ENCODE measurements at places on chromosomes 13 and 19. TPM values are rescaled to one million over a fixed set of nuclear protein-coding genes. Genes with fewer than 3 reads are reported as not detected.

The OR7D2 gene
- total RNA-seq: not detected

The IL17D gene
- total RNA-seq: 0.15 TPM

The ZNF99 gene
- total RNA-seq: not detected

GRCh38 chr19:30640252-30640965 is 268.2 kb downstream of the ZNF536 start:
- no peak for DNase-seq

GRCh38 chr19:28334419-28334818 is 878.5 kb downstream of the UQCRFS1 start:
- no peak for DNase-seq

- peak; percentile 62 for DNase-seq
These were observed 25.8 kb downstream of the LACC1 start for GRCh38 chr13:43905435-43906031.

- no peak for DNase-seq
These were observed 1581.9 kb downstream of the EFNB2 start for GRCh38 chr13:104953588-104953987.

DNA sequence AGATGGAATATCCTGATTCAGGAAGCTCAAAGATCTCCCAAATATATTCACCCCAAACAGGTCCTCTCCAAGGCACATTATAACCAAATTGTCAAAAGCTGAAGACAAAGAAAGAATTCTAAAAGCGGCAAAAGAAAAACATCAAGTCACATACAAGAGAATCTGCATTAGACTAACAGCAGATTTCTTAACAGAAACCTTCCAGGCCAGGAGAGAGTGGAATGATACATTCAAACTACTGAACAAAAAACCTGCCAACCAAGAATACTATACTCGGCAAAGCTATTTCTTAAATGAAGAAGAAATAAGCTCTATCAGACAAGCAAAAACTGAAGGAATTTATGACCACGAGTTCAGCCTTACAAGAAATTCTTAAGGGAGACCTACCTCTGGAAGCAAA is 120.6 kb upstream of the WASF3 start:
- DNase-seq: no peak

- DNase-seq: peak; percentile 74
These were observed 11.0 kb downstream of the ZNF552 start for GRCh38 chr19:57803594-57804325.

DNA sequence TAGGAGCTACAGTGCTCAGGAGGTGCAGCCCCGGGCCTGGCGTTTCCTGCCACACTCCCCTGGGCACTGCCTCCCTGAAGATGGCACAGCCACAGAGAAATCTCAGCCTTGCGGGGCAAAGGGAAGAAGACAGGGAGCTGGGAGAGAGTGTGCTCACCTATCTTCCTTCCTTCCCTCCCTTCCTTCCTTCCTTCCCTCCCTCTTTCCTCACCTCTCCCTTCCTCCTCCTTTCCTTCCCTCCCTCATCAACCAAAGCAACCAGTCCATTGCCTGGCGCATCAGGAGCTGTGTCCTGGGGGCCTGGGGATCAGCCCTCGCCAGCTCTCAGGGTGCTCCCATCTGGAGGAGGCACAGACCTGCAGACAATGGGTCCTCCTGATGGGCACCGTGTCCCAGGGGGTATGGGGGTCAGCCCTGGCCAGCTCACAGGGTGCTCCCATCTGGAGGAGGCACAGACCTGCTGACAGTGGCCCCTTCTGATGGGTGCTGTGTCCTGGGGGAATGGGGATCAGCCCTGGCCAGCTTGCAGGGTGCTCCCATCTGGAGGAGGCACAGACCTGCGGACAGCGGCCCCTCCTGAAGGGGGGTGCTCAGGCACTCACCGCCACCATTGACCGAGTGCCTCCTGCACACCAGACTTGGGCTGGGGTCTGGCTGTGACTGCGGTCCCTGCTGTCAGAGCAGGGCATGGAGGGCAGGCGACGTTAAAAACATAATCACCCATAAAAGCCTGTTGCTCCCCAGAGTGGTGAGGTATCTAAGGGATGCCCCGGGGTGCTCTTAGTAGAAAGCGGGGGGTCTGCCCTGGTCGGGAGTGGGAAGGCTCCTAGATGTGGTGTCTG is 120.2 kb downstream of the URI1 start:
- DNase-seq: peak; percentile 52

GRCh38 chr19:10920288-10920655 is 8.2 kb downstream of the YIPF2 start:
- DNase-seq: peak; percentile 27

- DNase-seq: no peak
These were observed 20.4 kb downstream of the PCID2 start for GRCh38 chr13:113187883-113188665.

GRCh38 chr13:42815681-42816080 is 34.3 kb downstream of the FAM216B start:
- DNase-seq: no peak

GRCh38 chr19:9456018-9456689 is 20.8 kb upstream of the ZNF266 start:
- DNase-seq: no peak

DNA sequence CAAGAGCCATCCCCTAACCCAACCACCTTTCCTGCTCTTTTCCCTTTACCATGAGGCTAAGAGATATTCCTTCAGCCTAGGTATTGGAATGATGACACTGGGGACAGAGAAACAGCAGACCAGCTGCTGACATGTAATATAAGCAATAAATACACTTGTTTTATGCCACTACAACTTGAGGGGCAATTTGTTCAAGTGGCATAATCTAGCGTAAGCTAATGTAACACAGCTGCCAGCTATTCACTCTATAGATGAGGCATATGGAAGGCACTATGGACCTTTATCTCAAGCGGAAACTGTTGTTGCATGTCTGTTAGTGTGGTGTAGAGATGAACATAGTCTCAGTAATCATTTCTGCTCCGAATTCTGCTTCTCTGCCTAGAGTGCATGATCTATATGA is 111.1 kb downstream of the STARD13 start:
- DNase-seq: no peak

DNA sequence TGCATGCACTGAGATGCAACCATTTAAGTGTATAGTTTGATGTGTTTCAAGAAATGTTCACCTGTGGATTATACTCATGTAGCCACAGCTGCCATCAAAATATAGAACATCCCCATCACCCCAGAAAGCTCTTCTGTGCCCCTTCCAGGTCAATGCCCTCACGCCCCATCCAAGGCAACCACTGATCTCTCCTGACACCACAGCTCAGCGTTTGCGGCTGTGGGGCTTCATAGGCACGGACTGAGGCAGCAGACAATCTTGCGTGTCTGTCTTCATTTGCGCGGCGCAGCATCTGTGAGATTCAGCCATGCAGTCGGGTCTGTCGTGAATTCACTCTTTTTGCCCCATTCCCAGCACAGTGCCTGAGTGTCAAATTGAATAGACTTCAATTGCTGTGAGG is 153.8 kb upstream of the UQCRFS1 start:
- no peak for DNase-seq

DNA sequence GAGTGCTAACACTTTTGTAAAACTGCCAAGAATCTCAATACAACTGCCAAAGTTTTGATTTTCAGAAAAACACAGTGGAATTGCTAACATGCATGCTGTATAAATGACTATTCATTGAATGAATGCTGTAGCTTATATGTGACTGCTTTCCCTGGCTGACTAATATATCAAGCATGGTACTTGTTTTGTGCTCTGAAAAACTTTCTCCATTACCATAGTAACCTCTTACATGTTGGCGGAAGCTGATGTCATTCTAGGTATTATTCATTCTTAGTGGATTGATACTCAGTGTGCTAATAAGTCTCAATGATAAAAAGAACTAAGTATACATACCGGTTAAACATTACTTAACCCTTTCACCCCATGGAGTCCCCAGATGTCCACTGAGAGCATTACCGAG is 166.1 kb upstream of the MYO16 start:
- no peak for DNase-seq
